CD4-positive, alpha-beta T cell treated with Interleukin-15 for 1 hour (primary cell): ENCODE measurements at places on chromosomes 13 and 19.
A peak's percentile ranks its signal among the peaks of the same experiment; 100 is the strongest.

GRCh38 chr19:46014534-46014933, 8.3 kb downstream of the PGLYRP1 start:
- DNase-seq: no peak

DNA sequence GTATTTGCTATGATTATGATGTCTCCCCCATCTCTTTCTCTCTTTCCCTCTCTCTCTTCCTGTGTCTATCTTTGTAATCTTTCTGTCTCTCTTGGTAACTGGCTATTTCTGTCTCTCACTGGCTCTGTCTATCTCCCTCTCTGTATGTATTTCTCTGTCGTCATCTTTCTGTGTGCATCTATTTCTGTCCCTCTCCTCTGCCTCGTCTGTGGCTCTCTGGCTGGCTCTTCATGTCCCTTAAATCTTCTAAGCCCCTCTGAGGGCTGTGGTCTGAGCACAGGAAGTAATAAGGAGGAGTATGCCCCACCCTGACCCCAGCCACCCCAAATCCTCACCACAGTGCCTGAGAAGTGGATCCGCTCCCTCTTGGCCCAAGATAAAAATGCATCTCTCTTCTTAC, 104.4 kb downstream of the DNAJC15 start:
- DNase-seq: no peak

GRCh38 chr13:33107361-33107760, 91.1 kb downstream of the KL start:
- no peak for DNase-seq

GRCh38 chr13:94129490-94129894, 350.0 kb downstream of the DCT start:
- no peak for DNase-seq

DNA sequence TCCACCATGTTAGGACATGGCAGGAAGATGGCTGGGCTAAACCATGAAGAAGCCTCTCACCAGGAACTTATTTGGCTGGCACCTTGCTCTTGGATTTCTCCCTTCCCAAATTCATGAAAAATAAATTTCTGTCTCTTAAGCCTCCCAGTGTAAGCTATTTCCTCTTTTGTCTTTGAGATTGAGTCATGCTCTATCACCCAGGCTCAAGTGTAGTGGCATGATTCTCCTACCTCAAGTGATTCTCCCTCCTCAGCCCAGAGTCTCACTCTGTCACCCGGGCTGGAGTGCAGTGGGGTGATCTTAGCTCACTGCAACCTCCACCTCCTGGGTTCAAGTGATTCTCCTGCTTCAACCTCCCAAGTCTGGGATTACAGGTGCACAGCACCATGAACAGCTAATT, 12.6 kb downstream of the ZNF888 start:
- no peak for DNase-seq

DNA sequence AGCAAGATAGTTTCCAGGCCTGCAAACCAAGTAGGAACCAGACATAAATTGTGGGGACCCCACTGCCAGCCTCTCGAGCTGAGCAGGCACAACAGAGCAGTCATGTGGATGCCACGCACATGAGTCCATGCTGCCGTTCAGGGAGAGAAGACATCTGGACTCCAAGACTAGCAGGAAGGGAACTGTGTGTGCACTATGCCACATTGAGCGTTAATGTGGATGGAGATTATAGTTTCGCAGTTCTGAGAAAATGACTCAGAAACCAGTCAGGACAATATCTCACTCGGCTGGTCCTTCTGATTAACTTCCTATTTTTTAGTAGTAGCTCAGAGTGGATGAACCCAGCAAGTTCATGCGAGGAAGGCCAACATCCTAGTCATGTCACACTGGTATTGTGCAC, 124.9 kb downstream of the CRYL1 start:
- no peak for DNase-seq

GRCh38 chr13:26280822-26281221, 26.9 kb downstream of the CDK8 start:
- DNase-seq: no peak

- DNase-seq: no peak
Measured at GRCh38 chr13:75801388-75801945, 165.3 kb downstream of the LMO7 start.

DNA sequence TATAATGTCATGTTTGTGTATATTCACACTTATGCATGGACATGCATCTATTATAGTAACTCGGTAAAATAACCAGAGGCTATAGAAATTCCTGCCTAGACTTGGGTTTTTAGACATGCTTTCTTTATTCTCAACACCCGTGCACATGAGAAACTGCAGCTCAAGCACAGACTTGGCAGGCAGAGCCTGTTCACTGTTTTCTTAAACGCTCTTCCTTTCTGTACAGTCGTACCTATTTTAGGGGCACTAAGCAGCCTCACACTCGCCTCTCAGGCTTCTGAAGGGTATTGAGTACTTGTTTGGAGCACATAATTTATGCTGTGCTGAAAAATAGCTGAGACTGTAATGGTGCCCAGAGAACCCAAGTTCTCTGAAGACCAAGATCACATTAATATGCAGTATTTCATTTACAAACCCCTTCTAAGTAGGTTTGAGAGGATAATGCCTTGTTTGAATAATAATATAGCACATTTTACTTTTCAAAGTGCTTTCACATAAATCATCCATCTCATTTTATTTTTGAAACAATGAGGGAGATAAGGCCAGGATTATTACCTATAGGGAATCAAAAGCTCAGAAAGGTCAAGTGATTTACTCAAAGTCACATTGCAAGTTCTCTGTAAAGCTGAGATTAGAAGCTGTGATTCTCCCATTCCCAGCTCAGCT, 429.9 kb downstream of the SPRY2 start:
- DNase-seq: no peak

GRCh38 chr19:30148039-30148790, 206.2 kb downstream of the URI1 start:
- no peak for DNase-seq

DNA sequence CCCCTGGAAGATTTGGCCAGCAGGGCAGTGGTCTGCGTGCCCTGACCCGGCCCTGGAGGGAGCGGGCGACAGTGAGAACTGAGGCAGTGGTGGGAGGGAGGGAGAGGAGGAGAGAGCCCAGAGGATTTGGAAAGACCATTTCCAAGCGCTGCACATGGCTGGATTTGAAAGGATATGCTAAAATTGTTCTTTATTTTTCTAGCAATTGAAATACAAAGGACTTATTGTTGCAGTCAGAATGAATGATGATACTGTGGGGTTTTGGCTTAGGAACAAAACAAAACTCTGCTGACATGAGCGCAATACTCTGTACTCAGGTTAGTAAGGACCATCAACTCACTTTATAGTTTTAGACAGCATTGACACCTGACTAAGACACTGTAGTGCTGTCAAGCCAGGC, 69.5 kb downstream of the TNFRSF19 start:
- no peak for DNase-seq

DNA sequence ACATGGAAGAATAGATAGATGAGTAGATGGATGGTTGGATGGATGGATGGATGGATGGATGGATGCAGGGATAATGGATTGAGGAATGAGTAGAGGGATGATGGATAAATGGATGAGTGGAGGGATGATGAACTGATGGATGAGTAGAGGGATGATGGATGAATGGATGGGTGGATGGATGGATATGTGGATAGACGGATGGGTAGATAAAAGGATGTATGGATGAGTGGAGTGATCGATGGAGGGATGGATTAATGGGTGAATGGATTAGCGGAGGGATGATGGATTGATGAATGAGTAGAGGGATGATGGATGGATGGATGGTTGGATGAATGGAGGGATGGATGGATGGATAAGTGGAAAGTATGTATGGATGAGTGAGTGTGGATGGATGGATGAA, 533.2 kb downstream of the RFC3 start:
- no peak for DNase-seq

- DNase-seq: no peak
Measured at GRCh38 chr13:67439365-67439764, 209.2 kb upstream of the PCDH9 start.

DNA sequence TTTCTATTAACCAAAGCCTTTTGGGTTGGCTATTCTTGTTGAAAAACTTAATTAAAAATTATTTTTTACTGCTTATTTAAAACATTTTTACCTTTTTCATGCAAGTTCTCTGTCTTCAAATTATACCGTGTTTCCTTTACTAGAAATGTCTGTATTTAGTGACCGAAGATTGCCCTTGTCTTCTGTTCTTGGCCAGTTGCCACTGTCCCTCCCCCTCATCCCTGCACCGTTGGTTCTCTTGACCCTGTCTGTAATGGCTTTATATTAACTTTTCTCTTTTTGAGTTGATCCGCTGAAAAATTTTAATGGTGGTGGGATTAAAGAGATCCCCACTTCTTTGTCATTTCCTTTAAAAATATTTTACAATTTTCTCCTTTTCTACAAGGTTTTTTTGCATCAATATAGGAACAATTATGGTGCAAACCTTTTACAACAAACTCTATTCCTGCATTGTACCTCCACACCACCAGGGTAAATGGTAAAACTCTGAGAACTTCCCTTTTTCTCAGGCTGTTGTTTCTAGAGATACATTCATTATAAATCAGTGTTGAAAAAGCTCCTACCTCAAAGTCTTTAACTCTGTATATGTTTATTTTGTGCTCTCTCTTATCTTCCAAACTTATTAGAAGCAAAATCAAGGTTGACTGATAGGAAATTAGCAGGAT, 12.9 kb upstream of the RNF113B start:
- no peak for DNase-seq

DNA sequence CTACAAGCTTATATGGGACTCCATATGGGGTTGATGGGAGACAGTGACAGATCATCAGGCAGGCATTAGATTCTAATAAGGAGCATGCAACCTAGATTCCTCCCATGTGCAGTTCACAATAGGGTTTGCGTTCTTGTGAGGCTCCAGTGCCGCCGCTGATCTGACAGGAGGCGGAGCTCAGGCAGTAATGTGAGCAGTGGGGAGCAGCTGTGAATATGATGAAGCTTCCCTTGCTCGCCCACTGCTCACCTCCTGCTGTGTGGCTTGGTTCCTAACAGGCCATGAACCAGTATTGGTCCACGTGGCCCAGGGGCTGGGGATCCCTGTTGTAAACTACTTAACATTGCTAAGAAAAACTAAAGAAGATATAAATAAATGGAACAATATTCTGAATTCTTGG, 378.4 kb downstream of the KCNRG start:
- no peak for DNase-seq

DNA sequence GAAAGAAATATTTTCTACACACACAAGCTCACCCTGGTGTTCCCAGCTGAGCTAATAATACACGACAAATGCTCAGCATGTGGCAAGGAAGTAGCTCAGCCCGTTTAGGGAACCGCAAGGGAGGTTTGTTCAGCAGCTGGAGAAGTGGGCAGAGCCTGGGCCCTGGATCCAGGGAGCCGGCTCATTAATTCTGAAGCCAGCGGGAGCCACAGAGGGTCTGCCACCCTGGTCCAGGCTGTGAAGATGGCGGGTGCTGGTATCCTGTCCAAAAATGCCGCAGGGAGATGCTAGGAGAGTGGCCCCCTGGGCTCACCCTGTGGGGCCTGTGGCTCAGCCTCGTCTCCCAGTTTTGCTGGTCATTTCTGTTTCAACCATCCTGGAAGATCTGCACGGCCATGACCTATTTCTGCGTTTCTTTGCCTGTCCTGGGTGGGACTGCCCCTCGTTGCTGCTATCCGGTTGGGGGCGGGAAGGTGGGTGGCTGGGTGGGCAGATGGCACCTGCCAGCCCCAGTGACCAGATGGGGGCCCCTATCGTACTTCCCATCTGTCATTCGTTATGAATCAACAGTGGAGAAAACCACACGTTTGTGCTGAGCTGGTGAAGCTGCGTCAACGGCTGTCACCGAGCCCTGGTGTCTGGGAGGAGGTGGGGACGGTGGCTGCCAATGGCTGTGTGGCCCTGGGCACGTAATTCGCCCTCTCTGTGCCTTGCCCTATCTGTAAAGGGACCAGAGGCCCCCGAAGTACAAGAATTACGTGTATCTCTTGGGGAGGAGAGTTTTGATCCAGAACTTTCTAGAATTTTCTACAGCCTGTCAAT, 2.7 kb upstream of the GNA15 start:
- DNase-seq: peak; percentile 89

DNA sequence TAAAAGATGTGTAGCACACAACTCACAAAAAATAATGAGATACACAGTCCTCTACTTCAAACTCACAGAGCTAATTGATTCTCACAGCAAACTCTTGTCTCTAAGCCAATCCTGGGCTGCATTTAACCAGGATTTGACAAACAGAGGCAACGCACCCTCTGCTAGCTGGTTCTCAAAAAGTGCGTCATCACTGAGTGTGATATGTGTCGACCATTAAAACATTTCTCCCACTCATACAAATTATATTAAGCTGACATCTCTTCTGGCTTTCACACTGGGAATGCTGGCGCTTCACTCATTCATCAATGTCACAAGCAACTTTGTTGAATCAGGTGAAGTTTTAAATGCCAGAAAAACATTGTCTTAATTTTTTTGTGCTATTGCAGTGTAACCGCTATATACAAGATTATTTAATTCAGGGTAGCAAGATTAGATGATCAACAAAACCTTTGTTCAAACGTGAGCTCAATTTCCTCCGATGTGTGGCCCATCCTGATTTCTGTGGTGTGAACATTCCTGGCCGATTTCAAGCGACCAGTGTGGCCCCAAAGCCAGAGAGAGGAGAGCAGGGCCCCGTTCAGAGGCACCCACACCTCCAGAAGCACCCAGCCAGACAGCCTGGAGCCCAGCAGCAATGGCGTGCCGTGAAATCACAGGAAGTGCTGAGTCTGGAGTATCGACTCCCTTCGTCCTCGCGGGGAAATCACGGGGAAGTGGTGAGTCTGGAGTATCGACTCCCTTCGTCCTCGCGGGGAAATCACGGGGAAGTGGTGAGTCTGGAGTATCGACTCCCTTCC, 49.4 kb downstream of the RASA3 start:
- peak; percentile 13 for DNase-seq

DNA sequence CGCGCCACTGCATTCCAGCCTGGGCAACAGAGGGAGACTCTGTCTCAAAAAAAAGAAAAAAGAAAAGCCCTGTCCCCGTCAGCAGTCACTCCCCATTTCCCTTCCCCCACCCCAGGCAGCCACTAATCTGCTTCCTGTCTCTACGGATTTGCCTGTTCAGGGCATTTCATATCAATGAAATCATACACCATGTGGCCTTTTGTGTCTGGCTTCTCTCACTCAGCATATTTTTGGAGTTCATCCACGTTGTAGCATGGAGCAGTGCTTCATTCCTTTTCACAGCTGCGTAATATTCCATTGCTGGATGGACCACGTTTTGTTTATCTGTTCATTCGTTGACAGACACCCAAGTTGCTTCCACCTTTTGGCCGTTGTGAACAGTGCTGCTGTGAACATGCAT, 36.1 kb upstream of the KLF2 start:
- peak; percentile 24 for DNase-seq

GRCh38 chr13:69641773-69642172, 465.9 kb upstream of the ATXN8OS start:
- DNase-seq: no peak

DNA sequence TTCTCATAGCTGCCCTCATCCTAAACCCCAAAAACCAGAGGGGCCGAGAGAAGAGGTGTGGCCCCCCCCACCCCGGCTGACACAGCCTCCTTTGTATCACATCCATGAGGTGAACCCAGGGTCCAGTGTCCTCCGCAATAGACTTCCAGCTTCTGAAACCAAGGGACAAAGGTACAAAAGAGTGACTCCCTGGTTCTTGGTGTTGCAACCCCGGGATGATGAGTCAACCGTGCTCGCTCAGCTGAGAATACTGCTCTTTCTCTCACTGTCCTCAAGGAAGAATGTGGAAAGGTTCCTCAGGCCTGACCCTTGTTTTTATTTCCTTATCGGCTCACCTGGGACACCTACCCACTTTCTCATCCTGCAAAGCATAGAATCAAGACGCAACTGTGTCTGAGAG, 5.5 kb downstream of the SLC15A1 start:
- DNase-seq: no peak
